ENCODE measurements at places on chromosomes 11 and 22. TPM values are rescaled to one million over a fixed set of nuclear protein-coding genes. Genes with fewer than 3 reads are reported as not detected.

The POLD4 gene
- 100 TPM for total RNA-seq

The PHOX2A gene
- not detected for total RNA-seq

The FANCF gene
- total RNA-seq: 8.5 TPM

The ALDH3B1 gene
- total RNA-seq: 186 TPM

DNA sequence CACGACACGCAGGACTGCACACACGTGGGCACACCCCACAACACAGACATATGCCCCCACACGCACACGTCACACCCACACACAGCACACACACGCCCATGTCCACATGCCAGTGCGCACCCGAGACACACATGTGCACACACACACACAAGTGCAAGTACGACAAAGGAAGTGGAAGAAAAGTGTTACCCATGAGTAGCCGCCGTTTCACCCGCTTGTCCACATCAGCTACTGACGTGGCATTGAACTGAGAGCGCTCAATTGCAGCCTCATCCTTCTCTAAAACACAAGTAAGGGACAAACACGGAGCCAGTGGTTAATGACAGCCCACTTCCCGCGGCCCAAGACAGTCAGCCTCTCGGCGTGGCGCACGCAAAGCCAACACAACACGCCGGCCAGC, 68.4 kb upstream of the TTLL12 start:
- no peaks in the 10 kb centered on the region for H3K27me3 ChIP-seq
- DNase-seq: no peak
- H3K4me1 ChIP-seq: no peaks in the 10 kb centered on the region
- no peak overlapping the region for H3K4me3 ChIP-seq
- no peak overlapping the region for H3K27ac ChIP-seq

DNA sequence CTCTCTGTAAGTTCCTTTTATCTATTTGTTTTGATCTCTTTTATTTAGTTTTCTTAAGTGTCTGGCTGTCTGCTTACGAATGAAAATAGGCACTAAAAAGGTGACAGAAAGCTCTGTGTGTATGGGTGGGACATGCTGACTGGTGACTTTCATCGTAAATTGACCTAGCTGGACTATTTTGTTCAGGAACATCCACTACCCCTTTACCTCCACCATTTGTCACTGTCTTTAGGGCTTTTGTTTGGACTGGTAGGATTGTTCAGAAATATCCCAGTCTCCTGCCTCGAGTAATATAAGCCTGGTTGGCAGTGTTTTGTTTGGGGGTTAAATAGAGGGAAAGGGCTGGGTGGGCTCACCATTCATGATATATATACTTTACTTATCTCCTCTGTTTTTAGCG, 20.9 kb downstream of the EMSY start:
- H3K27ac ChIP-seq: no peak overlapping the region
- peaks cover 3% of the 10 kb centered on the region for H3K4me1 ChIP-seq
- DNase-seq: no peak
- no peak overlapping the region for H3K4me3 ChIP-seq
- peaks cover 44% of the 10 kb centered on the region for H3K36me3 ChIP-seq
- no peaks in the 10 kb centered on the region for H3K27me3 ChIP-seq

DNA sequence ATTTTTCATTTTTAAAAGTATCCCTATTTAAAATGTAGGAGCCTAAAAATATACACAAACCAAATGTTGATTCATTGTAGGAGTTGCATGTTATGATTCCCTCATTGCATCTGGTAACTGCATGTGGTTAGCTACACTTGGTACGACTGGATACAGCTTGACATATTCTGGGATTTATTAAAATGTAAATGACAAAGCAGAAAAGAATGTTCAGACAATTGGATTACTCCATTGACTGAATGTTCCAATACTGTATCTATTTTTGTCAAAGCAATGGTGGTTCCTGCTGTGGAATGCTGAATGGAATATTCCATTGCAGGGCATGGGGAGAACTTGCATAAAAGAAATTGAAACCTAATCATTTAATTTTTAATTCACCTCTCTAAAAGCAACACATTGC, 30.8 kb downstream of the BLID start:
- no peaks in the 10 kb centered on the region for H3K4me1 ChIP-seq
- no peak for DNase-seq
- no peaks in the 10 kb centered on the region for H3K27me3 ChIP-seq
- H3K4me3 ChIP-seq: no peak overlapping the region
- no peaks in the 10 kb centered on the region for H3K36me3 ChIP-seq

- H3K4me3 ChIP-seq: no peak overlapping the region
- no peak for DNase-seq
- no peaks in the 10 kb centered on the region for H3K4me1 ChIP-seq
- no peaks in the 10 kb centered on the region for H3K27me3 ChIP-seq
- no peaks in the 10 kb centered on the region for H3K36me3 ChIP-seq
Measured at GRCh38 chr11:17607083-17607429, 60.0 kb downstream of the OTOG start.

DNA sequence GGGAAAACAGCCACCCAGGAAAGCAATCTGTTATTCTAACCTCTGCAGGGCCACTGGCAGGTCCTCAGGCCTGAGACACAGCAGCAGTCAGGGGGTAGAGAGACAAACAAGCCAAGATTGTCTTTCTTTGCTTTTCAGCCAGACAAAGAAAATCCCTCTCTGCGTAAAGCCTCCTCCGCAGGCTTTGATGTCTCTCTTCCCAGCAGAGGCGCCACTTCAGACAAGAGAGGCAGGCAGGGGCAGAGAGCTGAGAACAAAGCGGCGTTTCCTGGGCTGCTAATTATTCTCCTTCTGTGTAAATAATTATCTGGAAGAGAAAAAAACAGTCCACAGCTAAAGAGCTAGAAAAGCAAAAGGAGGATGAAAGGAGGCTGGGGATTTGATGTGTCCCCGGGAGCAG, 102.7 kb upstream of the SEZ6L start:
- no peaks in the 10 kb centered on the region for H3K4me1 ChIP-seq
- DNase-seq: no peak
- no peak overlapping the region for H3K27ac ChIP-seq
- H3K4me3 ChIP-seq: no peak overlapping the region
- no peaks in the 10 kb centered on the region for H3K27me3 ChIP-seq

- DNase-seq: no peak
- no peaks in the 10 kb centered on the region for H3K36me3 ChIP-seq
- no peak overlapping the region for H3K27ac ChIP-seq
- no peaks in the 10 kb centered on the region for H3K27me3 ChIP-seq
- no peak overlapping the region for H3K4me3 ChIP-seq
Measured at GRCh38 chr11:30474151-30474954, 111.8 kb downstream of the MPPED2 start.

DNA sequence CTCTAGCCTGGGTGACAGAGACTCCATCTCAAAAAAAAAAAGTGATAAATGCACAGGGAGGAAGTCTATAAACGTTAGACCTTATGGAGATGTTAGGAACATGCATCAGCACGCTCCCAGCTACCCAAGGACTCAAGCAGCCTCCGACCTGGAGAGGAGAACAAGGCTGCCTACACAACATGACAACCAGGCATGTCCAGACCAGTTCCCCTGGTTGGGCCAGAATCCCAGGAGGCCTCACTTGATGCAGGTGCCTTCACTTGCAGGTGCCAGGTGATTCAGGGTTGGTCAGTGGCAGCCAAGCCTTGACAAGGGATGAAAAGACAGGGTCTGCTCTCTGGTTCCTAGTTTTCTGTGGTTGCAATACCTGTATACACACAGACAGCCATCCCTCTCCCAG, 5.9 kb downstream of the RANGAP1 start:
- H3K27ac ChIP-seq: no peak overlapping the region
- no peak for DNase-seq
- peaks cover 29% of the 10 kb centered on the region for H3K36me3 ChIP-seq
- H3K27me3 ChIP-seq: no peaks in the 10 kb centered on the region
- H3K4me1 ChIP-seq: peaks cover 5% of the 10 kb centered on the region

DNA sequence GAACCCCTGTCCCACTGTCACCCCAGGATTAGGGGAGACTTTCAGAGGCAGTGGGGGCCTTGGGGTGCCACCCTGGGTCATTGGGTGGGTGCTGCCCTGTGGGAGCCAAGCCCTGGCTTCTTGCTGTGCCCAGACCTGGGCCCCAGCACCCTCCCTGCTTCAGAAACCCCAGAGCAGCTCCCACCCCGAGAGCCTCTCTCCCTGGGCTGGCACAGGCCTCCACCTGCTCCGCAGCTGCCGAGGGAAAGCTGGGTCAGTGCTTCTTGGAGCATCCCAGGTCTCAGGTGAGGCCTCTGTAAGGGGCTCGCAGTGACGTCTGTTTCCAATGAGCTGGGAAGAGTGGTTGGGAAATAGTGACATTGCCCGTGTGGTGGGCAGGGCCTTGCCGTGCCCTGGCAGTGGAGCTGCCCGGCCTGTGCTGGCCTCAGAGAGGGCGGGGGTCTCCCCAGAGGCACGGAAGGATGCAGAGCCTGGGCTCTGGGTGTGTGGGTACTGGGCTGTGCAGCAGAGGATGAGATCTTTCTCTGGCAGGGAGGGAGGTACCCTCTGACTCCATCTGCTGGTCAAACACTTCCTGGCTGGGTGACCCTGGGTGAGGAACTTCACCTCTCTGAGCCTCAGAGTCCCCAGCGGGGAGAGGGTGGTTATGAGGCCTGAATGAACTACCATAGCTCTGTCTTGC, 23.0 kb downstream of the C22orf23 start:
- peaks cover 53% of the 10 kb centered on the region for H3K4me1 ChIP-seq
- H3K27me3 ChIP-seq: no peaks in the 10 kb centered on the region
- peaks cover 27% of the 10 kb centered on the region for H3K36me3 ChIP-seq
- no peak overlapping the region for H3K27ac ChIP-seq

DNA sequence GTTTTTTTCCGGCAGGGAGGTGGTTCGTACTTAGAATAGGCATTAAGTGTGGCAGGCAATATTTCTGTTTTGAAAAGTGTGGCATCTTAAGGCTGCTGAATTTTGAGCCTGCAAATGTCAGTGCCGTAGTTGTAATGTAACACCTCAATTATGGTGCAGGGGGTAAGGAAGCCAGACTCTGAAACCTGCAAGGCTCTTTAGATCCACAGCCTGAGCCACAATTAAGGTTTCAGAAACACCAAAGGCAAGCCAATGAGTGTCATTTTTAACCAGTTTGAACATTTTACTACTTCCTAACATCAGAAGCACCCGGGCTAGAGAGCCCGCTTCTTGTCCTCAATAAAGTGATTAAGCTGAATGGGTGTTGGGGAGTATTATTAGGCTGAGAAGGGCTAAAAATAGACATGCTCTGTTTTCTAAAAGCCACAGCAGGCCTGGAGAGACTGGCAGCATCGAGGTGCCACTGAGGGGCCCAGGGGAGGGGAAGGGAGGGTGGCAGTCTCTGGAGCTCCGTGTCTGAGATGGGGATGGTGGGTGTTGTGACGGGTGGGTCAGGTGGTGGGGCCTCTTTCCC, 113.4 kb downstream of the ZBTB16 start:
- peak overlapping the region; percentile 97 for H3K27ac ChIP-seq
- no peaks in the 10 kb centered on the region for H3K36me3 ChIP-seq
- DNase-seq: no peak
- peaks cover 100% of the 10 kb centered on the region for H3K4me1 ChIP-seq
- H3K27me3 ChIP-seq: no peaks in the 10 kb centered on the region

DNA sequence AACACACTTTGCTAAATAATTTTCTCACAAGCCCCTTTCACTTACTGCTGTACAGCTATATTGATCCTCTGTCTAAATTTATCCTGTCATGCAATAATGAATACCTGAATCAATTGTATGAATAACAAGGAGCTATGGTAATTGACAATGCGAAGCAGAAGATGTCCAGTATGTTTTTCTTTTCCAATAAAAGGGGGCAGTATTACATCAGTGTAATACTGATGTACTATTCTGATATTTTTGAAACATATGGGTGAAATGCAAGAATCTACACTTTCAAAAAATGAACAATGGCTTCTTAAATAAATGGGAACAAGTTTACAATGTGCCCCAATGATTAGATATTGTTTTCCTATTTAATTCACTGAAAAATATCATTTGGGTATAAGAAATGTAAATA, 315.1 kb downstream of the SOX6 start:
- no peak overlapping the region for H3K4me3 ChIP-seq
- H3K36me3 ChIP-seq: no peaks in the 10 kb centered on the region
- no peak for DNase-seq
- H3K27me3 ChIP-seq: no peaks in the 10 kb centered on the region

DNA sequence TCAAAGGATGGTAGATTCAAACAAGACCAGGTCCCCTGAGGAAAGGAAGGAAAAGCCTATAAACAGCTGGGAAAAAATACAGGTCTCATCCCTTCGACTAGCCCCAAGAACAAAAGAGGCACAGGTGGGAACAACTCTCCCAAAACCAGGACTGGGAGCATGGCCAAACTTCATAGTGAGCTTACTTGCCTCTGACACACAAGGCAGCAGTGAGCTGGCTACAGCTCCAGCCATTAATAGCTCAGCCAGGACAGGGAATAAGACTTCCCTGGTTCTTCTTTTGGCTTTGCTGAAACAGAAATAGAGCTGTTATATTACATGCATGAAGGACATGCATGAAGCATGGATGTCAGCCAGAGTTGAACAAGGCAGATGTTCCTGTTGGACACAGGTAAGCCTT, at the start of gene OR10A2:
TSS of gene OR10A2 (plus strand) at position 97 of the 400 bp plus-strand sequence. CDS start 6,698 bp downstream, outside the sequence.
- H3K4me3 ChIP-seq: no peak within 1 kb of the TSS
- DNase-seq: no peak
- no peak within 1 kb of the TSS for H3K27ac ChIP-seq
- no peaks in the 10 kb centered on the region for H3K27me3 ChIP-seq

DNA sequence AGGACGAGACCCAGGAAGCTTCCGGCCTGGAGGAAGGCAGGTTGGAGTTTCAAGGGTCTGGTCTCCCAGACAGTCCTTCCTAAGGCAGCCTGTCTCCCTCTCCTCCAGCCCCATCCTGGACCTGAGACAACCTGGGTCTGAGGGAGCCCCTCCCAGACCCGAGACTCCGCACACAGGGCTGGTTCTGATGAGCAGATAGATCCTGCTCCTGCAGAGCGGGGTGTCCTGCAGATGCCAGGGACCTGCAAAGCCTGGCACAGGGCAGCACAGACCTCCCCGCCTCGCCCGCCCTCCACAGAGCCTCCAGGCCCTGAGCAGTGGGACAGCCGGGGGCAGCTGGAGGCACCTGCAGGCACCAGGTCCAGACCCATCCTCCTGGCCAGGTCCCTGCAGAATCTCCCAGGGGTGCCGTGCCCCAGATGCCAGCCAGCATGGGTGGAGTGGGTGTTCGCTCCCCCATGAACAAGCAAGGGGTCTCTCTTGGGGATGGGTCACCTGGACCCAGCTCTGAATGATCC, 7.8 kb downstream of the PIM3 start:
- H3K27ac ChIP-seq: peak overlapping the region; percentile 95
- no peak overlapping the region for H3K4me3 ChIP-seq
- H3K27me3 ChIP-seq: no peaks in the 10 kb centered on the region
- no peak for DNase-seq
- H3K4me1 ChIP-seq: peaks cover 85% of the 10 kb centered on the region

- no peak overlapping the region for H3K4me3 ChIP-seq
- no peak for DNase-seq
- H3K36me3 ChIP-seq: no peaks in the 10 kb centered on the region
- H3K27me3 ChIP-seq: no peaks in the 10 kb centered on the region
- H3K27ac ChIP-seq: no peak overlapping the region
- peaks cover 36% of the 10 kb centered on the region for H3K4me1 ChIP-seq
Measured at GRCh38 chr11:66073669-66074068, 3.6 kb downstream of the PACS1 start.

- H3K4me3 ChIP-seq: no peak overlapping the region
- H3K4me1 ChIP-seq: no peaks in the 10 kb centered on the region
- H3K27ac ChIP-seq: no peak overlapping the region
- no peaks in the 10 kb centered on the region for H3K27me3 ChIP-seq
- no peaks in the 10 kb centered on the region for H3K36me3 ChIP-seq
Measured at GRCh38 chr11:102633385-102634026, 8.4 kb upstream of the MMP20 start.
